ENCODE measurements at places on chromosomes 2 and 18.

GRCh38 chr2:64017811-64018700, 1.2 kb downstream of the VPS54 start:
- no peak for DNase-seq

- DNase-seq = no peak
Measured at GRCh38 chr2:24024996-24025663, 15.2 kb downstream of the MFSD2B start.

DNA sequence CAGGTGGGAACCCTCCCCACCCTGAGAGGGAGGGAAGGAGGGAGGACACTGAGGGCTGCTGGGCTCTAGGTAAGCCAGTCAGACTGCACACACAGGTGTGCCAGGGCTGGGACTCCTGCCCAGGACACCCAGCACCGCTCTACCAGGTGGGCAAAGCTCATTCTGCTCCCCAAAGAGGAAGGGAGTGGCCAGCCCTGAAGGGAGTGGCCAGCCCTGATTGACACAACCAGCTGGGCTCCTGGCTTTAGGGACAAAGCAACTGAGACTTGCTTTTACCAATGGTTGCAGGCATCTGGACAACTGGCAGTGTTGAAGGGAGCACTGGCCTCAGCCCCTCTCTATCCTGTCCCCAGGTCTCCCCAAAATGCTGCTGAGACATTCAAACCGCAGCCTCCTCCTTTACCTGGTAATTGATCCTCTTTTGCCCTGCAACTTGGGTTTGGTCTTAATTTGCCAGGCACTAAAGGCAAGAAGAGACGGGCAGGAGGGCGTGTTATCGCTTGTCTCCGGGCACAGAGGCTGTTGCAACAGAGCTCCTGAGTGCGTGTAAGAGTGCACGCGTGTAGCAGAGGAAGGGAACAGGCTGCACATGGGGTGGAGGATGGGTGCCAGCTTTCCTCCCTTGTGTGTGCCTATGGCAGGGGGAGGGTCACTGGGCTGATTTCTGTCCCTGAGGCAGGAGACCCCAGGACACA, 14.5 kb upstream of the FOSL2 start:
- DNase-seq = no peak

- no peak for DNase-seq
Measured at GRCh38 chr2:165871025-165871424, 77.0 kb upstream of the GALNT3 start.

DNA sequence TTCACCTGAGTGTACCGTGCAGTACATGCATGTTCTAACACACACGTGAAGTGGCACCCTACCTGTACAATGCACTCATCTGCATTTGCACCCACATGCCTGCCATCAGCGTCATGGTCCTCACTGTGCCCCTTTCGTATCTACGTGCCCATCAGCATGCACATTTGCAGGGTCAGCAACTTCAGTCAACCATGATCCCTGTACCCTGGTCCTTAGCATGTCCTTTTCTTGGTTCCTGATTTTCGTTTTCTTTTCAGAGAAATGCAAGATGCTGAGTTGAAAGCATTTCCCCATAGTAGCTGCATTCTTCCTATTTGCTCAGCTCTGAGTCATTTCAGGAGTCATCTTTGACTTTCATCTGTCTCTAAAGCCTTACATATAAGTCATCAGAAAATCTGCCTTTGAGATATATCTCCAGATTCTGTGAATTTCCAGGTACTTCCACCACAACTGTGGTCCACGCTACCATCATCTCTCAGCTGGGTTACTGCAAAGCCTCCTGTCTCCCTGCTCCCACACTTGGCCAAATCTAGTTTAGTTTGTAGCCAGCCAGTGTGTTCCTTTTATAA, 14.7 kb upstream of the PUM2 start:
- DNase-seq = no peak

DNA sequence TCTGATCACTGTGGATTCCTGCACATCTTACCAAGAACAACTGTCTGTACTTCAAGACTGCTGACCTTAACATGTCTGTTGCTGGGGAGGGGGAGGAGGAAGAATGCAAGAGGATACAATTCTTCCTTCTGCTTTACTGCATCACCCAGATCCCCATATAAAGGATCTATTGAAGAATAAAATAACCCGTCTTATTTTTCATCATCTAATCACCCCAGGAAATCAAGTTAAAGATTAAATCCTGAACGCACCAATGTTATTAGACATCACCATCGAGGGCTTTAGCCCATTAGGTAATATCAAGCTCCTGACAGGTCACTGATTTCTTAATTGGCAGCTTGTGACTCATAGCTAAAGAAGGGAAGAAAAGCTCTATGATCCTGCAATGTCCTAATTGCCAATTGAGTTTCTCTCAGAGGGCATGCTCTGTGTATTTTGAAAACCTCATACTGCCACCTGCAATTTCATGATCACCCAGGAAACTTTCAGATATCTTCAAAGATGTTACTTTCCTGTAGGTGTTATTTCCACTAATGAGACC, 75.4 kb upstream of the KCNE4 start:
- no peak for DNase-seq

DNA sequence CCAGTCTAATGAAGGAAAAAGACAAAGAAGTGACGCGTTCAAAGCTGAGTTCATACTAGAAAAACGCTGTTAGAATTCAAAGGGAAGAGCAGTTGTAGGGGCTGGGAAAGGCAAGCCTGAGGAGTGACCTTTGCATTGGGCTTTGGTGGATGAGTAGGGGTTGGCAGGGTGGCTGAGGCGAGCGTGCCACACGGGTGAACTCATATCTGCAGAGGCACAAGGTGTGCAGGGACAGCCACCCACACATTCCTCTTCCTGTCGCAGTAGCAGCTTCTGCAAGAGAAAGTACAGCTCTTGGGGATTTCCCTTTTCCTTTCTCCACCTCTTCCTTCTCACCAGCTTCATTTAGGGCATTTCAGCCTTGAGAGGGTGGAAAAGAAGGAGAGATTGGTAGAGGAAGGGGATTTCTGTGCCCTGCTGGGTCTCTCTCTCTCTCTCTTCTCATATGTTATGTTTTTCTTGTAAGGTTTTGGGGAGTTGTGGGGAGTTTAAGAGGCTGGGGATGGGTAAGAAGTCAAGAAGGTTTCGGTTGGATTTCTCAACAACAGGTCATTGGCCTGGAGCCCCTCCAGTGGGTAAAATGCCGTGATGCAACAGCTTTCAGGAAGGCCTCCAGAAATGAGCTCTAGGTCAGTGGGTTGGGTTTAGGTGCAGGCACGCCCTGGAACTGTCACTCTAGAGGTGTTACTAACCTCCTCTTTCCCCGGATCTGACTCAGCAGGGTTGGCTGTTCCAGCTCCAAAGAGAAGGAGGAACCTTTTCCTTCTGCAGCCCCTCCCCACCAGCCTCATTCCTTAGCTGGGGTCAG, 40.1 kb downstream of the ODC1 start:
- DNase-seq = peak; percentile 58

DNA sequence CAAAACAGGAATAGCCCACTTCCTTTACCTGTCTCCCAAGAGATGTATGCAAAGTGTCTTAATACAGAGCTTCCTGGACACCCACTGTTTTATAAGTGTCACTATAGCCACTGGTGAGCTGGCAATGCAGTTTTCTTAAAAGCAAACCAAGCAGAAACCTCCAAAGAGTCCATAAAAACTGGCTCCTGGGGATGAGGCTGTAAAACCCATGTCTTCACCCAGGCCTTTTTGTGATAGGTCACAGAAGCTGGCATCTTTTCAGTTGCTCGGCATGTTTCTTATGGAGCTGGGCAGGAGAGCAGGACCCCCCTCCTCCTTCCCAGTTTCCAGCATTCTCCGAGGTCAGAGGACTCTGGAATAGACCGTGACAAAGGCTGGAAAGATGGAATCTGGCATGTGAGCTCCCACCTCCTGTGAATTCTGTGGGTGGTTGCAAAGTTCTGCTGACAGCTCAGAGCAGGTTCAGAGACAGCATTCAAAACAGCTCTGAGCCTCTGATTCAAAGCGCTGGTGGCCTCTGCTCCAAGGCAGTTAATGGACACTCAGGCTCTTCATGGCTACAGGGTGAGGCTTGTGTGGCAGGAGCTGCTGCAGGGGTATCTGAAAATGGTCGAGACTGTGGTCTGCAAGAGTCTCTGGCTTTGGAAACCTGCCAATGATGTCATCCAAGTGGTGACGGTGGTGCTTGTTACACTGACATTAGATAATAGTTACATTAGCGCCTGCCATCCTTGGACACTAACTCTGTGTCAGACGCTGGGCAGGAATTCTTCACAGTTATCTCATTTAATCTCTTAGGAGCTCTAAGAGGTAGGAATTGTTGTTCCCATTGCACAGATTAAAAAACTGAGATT, 283.4 kb downstream of the CLIP4 start:
- no peak for DNase-seq

DNA sequence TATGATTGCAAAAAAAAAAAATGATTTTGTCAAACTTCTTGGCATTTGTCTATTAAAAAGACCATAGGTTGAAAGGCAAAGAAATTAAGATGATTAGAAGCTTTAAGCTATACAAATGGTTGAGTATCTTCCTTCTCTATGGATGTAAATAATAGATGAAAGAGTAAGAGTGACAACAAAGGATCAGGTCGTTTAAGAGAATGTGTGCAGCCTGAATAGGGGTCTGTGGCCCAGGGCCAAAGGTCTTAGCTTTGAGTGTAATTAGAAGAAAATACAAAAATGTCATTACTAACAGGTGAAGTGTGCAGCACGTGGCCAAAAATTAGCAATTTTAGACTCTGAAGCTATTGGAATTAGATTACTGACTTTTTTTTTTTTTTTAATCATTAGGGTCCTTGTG, 122.4 kb downstream of the GREB1L start:
- DNase-seq = no peak

GRCh38 chr2:180849851-180850250, 130.6 kb upstream of the UBE2E3 start:
- DNase-seq = no peak

DNA sequence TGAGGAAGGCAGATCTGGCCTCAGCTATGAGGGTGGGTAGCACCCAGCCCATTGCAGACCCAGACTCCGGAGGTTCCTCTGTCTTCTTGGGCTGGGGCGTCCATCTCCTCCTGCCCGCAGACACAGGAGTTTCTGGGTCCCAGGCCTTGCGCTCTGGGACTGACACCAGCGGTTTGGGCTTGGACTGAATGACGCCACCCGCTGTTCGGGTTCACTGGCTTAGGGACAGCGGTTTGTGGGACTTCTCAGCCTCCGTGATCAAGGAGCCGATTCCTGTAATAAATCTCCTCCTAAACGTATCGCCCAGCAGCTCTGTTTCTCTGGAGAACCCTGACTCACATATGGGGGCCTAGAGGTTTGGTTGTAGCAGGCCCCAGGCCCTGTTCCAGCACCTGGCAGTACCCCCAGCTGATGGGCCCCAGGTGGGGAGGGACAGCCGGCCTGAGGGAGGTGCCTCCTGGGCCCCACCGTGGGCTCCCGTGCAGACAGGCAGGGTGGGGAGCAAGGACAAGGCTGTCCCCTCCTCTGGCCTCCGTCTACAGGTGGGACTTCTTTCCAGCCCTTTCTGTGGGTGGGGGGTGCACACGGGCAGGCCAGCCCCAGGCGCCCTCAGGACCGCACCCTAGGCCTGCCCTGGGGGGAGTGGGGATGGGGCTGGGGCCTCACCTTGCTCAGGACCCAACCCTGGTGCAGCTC, 4.5 kb upstream of the AQP12A start:
- no peak for DNase-seq

DNA sequence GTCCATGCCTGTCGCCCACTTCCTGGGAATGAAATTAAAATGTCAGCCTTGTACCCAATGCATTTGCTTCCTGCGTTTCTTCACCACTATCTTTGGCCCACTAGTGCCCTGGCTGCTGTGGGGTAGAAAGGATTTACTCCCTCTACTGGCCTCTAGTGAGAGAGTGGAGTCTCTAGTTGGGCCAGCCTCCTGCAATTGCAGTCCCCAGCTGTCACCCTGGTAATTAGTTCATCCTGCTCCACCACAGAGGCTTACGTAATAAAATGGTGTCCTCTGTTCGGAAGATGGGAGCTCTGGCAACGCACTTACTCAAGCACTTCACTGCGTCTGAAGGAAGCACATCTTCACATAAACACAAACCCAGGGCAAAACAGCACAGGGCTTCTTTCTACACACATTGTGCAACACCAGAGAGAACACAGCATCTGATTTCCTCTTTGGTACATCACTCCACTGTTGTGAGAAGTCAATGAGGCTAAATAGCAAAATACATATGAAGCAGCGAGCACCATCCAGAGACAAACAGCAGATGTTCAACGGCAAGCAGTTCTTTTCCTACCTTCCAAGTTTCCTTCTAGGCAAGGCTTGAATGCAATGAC, 274.6 kb downstream of the LRATD1 start:
- DNase-seq = no peak

DNA sequence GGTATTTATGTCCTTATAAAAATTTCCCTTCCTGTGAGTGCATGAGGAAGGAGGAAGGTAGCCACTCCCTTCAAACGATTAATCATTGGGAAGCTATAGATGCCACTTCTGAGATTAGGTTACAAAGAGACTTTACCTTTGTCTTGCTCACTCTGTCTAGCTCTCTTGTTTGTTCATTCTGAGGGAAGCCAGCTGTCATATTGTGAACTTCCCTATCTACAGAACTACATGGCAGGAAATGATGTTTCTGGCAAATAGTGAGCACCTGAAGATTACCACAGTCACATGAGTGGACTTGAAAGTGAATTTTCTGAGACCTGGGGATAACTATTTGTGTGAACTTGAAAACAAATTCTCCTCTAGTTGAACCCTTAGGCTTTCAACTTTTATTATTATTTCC, 776.8 kb downstream of the CCDC85A start:
- no peak for DNase-seq

GRCh38 chr18:79776674-79777073, 21.1 kb upstream of the KCNG2 start:
- no peak for DNase-seq

GRCh38 chr2:233408366-233409285, 54.3 kb downstream of the DGKD start:
- no peak for DNase-seq

GRCh38 chr2:227219312-227220105, 55.1 kb downstream of the COL4A3 start:
- DNase-seq = no peak

GRCh38 chr2:23698721-23699579, 228.0 kb downstream of the ATAD2B start:
- DNase-seq = no peak

GRCh38 chr2:133574620-133575019, 6.4 kb upstream of the NCKAP5 start:
- DNase-seq = no peak

GRCh38 chr18:68992719-68993482, 195.0 kb downstream of the CCDC102B start:
- DNase-seq = no peak

DNA sequence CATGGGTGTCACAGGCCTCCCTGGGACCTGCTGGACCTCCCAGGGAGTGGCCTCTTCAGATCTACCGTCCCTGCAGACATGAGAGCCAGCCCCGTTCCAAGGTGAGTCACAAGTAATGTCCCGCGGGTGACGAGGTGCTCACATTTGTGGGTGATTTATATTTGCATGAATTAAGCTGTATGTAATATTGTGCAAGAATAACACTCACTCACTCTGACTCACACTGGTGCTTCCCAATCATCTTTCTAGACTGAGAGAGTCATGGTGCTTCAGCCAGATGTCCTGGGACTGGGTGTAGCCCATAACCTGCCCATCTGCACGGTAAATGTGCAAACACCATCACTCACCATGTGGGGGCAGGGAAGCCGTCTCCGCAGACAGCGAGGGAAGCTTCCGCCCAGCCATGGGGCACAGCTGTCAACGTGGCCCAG, 347.5 kb upstream of the SALL3 start:
- no peak for DNase-seq

GRCh38 chr2:157792335-157793052, 83.6 kb downstream of the ACVR1 start:
- no peak for DNase-seq

GRCh38 chr2:47300609-47301276, 102.2 kb upstream of the MSH2 start:
- no peak for DNase-seq

Measured in activated CD4-positive, alpha-beta T cell treated with anti-CD3 and anti-CD28 coated beads for 4 hours (primary cell).